ENCODE measurements at places on chromosomes 5 and 9.

GRCh38 chr5:132815454-132815853, 2.4 kb downstream of the SOWAHA start:
- DNase-seq, result no peak

DNA sequence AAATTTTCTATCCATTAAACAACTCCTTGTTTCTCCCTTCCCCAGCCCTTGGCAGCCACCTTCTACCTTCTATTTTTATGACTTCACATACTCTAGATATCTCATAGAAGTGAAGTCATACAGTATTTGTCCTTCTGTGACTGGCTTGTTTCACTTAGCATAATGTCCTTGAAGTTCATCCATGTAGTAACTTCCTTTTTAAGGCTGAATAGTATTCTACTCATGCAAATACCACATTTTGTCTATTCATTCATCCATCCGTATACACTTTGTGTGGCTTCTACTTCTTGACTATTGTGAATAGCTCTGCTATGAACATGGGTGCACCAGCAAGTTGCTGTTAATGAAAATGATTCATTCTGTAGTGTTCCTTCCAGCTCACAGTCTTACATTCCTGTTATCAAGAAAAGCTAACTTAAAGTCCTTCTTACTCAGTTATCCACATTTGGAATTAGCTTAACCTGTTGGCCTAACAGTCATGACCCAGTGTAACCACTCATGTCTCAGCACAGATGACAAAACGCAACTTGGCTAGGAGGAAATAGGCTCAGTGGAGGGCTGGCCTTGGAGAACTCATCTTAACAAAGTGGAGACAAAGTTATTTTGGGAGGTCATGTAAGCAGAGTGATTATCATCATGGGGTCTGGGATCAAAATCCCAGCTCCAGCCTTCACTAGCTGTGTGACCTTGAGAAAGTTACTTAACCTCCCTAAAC, 129.7 kb upstream of the MAP3K1 start:
- DNase-seq, result no peak

GRCh38 chr5:95565280-95565920, 10.5 kb downstream of the ARSK start:
- no peak for DNase-seq

DNA sequence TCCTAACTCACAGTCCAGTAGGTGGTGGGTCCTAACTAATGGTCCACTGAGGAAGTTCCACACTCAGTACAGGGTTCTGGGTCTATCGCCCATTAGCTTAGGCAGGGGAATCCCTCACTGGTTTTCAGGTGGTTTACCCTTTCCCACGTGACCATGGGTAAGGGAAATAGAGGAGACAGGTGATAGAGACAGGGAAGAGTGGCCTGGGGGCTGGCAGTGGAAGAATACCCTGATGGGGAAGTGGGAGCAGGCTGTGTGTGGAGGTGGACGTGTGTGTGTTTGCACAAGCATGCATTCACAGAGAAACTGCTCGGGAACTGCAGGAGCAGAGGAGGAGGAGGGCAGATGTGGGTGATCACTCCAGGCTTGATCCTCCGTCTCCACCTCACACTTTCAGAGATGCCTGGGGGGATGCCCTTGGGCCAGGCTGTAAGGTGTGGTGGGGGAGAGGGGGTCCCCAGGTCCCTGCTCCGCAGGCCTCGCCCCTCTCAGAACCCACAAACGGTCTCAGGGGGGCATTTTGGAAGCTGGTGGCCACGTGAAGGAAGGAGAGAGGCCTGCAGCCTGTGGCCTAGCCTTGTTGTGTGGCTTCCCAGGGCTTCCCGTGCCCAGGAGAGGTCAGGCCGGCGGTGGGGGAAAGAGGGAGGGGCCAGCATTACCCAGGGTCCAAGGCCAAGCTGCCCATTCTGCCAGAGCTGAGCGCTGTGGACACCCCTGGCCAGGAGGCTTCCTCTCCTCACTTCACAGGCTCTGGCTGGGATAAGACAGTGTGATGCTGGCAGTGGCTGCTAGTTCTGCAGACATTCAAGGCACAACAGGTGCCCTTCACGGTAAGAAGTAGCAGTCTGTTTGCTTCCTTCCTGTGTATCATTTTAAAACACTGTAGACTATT, 80.0 kb downstream of the OTULIN start:
- no peak for DNase-seq

- DNase-seq, result no peak
Observed at GRCh38 chr9:120926397-120926928, at the start of gene TRAF1. Gene TRAF1 (minus strand): TSS chr9:120926796. CDS start chr9:120926075, 721 bp downstream.

DNA sequence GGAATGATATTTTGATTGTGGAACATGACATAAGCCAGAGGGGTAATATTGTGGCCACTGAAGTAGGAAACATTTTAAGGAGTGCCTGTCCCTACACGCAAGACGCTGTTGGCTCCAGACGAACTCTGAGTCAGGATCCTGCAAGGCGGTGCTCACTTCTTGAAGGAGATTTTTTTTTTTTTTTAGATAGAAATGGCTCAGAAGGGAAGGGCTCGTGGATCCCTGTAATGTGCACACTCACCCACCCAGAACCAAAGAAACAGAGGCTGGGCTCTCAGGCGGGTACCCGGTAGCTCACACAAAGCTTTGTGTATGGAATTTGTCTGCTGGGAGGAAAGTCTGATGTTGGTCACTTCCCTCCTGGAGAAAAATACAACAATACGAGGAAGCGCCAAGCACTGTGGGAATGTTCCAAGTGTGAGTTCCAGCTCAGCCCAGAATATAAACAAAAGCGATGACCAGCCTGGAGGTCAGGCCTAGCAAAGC, 25.7 kb downstream of the RAPGEF1 start:
- no peak for DNase-seq

DNA sequence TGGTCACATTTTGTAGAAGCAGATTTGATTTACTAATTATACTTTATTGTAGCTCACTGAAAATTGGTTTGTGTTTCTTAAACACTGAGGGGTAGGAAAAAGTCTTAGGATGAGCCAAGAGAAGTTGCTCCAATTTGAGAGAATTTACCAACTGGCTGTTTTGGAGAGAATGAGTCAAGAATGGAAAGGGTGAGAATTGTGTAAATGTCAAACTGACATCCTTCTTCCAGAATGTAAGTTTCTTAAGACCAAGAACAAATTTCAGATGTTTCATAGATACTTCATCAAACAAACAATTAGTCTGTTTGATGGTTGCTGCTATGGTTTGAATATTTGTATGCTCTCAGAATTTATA, 106.2 kb upstream of the TXNDC8 start:
- DNase-seq, result no peak

DNA sequence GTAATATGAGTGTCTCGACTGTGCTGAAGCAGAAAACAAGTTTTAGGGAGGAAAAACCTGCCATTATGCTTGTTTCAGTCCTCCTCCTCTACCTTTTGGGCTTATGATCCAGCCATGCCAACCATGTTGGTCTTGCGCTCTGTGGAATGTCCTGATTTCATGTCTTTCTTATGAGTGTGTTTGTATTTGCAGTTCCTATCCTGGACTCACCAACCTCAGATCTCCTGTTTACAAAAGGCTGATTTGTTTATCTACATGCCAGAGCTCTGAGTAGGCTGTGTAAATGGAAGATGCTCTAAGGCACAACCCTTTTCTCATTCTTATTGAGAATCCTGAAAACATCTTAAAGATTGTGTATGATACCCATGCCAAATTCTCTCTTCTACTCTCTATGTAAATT, 138.6 kb downstream of the ARHGEF28 start:
- no peak for DNase-seq

- no peak for DNase-seq
Observed at GRCh38 chr5:172818081-172818480, 16.0 kb upstream of the ERGIC1 start.

DNA sequence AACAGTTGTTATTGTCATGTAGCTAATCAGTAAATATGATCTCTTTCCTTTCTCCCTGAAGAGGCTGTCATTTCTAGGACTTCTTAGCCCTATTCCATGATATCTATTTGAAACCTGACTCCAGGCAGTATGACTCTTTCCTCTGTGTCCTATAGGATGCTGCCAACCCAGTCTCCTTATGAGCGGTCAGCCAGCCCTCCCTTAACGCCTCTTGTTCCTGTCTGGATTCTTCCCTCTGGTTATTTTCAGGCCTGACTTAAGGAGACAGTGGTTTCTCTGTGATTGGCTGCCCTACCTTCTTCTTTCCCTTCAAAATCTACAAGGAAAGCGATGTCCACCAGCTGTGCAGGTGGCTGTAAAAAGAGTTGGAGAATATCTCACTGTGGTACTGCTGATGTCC, 19.4 kb upstream of the C5orf63 start:
- DNase-seq, result no peak

DNA sequence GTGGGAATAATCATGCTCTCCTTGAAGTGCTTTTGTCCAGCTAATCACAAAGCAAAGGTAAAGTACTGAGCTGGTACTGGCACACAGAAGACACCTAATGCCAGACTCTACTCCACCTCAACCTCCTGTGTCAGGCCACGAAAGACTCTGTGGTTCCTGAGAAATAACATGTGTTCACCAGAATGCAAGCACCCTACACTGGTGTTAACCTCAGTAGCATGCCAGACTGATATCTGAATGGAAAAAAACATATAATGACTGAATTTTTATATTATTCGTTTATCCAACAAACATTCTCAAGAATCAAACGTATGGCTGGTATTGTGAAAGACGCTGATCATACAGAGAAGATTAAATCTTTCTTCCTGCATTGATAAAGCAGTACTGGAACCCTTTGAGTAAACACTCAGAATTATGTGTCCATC, 97.1 kb upstream of the IFNE start:
- peak; percentile 38 for DNase-seq

DNA sequence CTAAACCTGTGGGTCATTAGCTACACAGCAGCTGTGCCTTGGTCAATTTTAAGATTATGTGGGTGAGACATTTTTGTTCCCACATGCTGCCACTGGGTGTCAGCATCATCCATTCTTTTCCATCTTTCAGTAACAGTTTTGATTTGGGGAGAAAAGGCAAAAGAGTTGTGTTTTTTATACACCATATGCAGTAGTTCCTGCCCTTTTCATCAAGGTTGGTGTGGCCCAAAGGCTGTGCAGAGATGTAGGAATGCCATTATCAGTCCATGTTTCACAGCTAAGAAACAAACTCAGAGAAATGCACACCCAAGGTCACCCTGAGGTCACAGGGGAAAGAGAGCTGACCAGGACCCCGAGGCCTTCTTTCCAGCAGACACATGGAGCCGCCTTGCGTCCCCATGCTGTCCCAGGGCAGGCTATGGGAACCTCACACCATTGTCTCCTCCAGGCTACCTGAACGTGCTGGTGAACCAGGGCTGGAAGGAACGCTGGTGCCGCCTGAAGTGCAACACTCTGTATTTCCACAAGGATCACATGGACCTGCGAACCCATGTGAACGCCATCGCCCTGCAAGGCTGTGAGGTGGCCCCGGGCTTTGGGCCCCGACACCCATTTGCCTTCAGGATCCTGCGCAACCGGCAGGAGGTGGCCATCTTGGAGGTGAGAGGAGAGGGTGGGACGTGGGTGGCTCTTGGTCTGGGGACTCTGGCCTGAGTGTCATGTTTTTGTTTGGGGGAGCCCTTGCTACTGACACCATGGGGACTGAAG, 27.8 kb upstream of the GRPEL2 start:
- DNase-seq, result peak; percentile 26

DNA sequence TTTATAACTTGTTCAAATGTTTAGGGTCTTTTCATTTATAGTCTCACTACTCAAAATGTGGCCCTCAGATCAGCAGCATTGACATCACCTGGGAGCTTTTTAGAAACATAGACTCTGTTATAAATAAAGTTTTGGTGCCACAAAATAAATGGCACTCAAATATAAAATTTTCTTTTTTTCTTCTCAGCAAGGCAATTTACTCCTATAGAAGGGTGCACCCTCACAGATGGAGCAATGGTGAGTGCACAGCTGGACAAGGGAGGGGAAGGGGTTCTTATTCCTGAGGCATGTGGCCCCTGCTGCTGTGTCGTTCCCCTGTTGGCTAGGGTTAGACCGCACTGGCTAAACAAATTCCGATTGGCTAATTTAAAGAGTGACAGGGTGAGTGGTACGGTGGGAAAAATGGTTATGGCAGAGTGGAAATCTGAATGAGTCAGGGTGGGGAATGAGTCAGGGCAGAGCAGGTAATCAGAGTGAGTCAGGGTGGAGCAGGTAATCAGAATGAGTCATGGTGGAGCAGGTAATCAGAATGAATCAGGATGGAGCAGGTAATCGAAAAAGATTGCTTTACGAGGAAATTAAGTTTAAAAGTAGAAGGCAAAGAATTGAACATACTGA, 31.8 kb upstream of the C7 start:
- DNase-seq, result no peak

- DNase-seq, result no peak
Observed at GRCh38 chr9:114080773-114081440, 2.8 kb upstream of the AMBP start.

DNA sequence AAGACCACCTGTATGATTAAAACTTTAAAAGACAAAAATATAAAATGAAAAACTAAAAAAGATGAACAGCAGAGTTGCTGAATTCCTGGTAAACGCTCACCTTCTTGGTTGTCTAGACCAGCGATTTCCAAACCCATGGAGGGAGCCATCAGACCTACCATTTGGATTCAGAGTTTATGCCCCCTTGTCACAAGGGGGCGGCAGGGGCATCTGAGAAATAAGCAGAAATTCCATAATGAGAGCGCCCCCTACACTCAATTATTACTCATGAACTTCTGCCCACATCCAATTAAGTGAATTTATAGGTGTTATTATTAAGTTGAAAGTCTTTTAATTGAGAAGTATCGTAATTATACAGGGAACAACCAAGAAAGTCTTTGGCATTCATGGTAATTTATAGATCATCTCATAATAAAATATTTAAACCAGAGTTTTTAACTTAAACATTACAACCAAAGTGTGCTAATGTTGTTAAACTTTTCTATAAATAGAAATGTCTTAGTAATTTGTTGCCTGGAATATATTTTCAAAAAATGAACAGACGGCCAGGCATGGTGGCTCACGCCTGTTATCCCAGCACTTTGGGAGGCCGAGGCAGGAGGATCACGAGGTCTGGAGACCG, 35.2 kb upstream of the SPATA31C2 start:
- DNase-seq, result peak; percentile 39

DNA sequence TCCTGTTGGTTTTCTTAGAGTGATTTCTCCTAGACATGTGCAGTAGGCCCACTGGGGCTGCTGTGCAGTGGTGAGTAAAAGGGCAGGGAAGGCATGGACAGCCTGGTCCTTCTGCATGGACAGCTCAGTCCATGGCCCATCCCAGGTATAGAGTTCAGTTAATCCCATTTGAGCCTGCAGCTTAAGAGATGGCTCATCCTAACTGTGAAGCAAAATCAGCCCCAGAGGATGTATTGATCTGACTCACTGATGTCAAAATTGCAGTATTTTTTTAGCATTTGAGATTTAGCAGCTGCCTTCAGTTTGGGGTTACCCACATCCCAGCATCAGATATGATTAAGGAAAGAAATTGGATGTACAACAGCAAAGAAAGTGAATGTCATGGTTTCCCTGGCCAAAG, 93.4 kb downstream of the PDE6A start:
- no peak for DNase-seq

DNA sequence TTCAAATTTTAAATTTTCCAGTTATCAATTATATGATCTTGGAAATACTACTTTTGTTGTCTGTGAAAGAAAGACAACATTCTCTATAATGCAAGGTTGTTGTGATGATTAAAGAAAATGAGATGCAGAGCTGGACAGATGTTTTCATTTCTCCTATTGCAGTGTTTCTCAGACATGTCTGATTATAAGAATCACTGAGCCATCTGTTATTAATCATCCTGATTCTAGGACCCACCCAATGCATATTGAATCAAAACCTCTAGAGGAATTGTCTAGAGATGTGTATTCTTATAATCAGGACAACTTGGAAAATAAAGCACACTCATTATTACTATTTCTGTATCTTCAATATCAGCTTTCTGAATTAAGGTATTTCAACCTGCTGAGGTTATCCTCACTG, 121.1 kb upstream of the ASTN2 start:
- DNase-seq, result no peak

GRCh38 chr9:18036422-18037187, 437.3 kb upstream of the ADAMTSL1 start:
- no peak for DNase-seq
